Omental fat pad (tissue), 4 donors: ENCODE measurements at places on chromosomes 2 and 18. TPM values are rescaled to one million over a fixed set of nuclear protein-coding genes. Genes with fewer than 3 reads are reported as not detected.

RASGRP3 gene
- total RNA-seq = 11.8 TPM

GRCh38 chr18:28711096-28711495 is 534.2 kb upstream of the CDH2 start:
- no peak for DNase-seq

DNA sequence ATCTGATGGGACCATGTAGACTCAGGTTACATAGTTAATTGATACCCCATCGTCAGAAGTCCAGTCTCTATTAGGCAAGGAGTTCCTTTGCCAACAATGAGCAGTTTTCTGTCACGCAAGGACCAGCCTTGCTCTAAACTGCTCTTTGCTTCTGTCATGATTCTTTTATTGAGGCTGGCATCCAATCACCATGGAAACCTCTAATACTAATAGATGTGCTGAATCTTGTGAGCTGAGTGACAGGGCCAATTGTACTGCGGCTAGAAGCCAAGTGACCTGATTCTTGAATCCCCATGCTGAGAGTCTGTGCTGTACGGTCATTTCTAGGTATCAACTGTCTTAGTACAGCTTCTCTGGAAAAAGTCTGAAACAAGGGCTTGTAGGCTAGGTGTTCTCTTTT is 395.6 kb downstream of the RND3 start:
- no peak for DNase-seq

AQP12B gene
- not detected for total RNA-seq

NTSR2 gene
- not detected for total RNA-seq

CCDC178 gene
- 2.8 TPM for total RNA-seq

DNA sequence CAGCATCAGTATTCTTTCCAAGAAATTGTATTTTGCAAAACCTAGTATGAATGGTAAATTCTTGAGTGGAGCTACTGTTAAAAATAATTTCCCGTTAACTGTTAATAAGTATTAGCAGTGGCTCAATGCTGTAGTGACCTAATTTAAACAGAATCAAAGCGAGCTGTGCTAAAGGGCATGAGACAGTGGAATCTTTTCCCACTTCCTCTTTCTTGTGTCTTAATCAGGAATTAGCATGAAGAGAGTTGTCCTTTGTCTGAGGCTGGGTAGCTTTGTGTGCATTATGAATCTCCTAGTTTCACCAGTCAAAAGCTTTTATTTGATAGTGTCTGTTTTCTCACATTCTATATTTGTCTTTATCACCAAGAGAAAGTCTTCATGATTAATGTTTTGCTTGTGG is 298.8 kb upstream of the GCFC2 start:
- DNase-seq = no peak

DNA sequence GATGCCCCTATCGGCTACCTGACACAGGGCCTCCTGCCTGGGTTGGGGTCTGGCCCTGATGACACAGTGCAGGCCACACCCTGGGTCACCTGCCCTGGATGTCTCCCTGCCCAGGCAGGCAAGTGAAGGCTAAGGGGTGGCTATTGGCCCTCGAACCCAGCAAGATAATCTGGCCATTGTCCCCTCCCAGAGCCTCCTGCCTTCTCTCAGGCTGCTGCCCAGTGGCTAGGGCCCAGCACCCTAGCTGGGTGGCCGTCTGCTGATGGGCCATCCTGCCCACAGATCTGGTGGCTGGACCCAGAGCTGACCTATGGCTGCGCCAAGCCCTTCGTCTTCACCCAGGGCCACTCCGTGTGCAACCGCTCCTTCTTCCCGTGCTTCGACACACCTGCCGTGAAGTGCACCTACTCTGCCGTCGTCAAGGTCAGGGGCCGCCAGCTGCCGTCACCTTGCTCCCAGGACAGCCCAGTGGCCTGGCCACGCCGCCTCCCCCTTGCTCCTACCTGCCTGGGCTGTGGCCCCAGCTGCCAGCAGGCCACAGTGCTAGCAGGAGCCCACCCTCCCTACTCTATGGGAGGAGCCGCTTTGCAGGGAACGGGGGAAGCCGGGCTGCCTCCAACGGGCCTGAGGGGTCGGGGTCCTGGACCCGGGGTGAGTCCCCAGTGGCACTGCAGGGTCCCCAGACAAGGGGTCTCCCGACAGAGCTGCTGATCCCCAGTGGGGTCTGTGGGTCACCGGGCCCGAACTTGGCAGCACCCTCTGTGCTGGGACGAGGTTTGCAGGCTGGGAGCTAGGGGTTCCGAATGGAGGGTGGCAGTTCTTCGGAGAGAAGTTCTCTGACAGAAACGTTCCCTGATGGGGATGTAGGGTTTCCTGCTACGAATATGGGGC is 4.1 kb downstream of the RNPEPL1 start:
- no peak for DNase-seq

MC4R gene
- not detected for total RNA-seq

DNA sequence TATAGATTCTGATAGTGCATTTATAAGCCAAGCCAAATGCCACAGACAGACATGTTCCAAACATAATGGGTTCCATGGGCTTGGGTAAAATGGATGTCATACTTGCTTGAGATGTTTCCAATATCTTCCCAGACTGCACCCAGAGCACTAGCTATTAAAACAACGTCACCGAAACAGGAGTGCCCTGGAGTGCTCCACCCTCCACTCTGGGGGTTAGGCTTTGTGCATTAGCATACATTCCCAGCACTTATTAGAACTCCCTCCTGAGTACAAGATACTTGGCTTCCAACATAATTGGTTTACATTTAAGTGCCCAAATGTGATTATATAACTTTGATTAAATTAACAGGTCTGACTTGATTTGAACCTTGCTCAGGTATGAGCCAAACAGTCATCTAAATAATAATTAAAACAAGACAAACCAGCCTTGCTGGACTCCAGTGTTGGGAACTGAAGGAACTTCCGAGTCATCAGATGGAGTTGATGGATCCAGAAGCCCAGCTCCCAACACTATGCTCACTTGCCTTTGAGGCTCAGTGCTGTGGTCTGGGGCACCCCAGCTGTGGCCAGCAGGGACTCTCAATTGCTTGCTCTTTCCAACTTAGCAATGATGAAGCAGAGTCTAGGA is 60.5 kb upstream of the LGALSL start:
- DNase-seq = no peak

DNA sequence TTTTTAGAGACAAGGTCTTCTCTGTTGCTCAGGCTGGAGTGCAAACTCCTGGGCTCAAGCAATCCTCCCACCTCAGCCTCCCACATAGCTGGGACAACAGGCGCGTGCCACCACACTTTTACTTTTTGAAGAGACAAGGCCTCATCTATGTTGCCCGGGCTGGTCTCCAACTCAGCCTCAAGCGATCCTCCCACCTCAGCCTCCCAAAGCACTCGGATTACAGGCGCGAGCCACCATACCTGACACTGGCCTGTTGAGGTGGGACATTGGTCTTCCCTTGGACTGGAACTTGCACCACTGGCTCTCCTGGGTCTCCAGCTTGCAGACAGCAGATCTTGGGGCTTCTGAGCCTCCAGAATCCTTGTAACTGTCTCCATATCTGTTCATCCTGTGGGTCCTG is 75.6 kb downstream of the NDUFA10 start:
- DNase-seq = no peak

- no peak for DNase-seq
These were observed 72.2 kb downstream of the MAP2 start for GRCh38 chr2:209495855-209496585.

DNA sequence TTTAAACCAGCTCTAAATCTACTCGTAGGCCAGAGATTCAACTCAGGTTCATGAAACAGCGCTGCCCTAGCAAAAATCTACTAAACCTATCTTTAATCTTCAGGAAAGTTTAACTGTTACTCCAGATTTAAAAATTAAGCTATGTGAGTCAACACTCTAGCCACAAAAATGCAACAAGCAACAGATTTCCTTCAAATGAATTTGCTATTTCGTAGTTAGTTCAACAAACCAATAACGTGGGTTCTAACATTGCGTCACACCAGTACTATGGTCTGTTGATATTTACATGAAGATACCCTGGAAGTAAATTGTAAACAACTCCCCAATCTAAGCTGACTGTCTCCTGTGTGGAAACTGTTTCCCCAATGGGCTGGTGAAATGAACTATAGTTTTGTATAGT is 71.2 kb downstream of the FIGN start:
- DNase-seq = no peak

DNA sequence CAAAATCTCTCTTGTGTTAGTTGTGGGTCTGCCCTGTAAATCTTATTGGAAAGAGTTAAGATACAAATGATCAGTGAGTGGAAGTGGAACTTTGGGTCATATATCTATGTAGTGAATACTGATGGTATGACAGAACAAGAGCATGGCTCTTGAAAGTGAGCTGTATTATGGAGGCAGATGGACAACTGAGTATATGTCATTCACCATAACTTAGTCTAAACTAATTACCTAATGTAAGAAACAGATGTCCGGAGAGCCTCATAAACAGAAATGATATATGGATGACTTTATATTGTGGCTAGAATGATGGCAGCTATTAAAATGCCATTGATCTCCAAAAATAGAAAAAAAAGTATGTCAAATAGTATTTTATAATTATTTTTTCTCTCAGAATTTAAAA is 72.4 kb downstream of the FASTKD2 start:
- no peak for DNase-seq

GRCh38 chr2:71675296-71675695 is 221.9 kb downstream of the DYSF start:
- no peak for DNase-seq

ANTXR1 gene
- total RNA-seq = 31.2 TPM

COL4A4 gene
- 0.72 TPM for total RNA-seq

TXNDC2 gene
- total RNA-seq = 0.44 TPM

DNA sequence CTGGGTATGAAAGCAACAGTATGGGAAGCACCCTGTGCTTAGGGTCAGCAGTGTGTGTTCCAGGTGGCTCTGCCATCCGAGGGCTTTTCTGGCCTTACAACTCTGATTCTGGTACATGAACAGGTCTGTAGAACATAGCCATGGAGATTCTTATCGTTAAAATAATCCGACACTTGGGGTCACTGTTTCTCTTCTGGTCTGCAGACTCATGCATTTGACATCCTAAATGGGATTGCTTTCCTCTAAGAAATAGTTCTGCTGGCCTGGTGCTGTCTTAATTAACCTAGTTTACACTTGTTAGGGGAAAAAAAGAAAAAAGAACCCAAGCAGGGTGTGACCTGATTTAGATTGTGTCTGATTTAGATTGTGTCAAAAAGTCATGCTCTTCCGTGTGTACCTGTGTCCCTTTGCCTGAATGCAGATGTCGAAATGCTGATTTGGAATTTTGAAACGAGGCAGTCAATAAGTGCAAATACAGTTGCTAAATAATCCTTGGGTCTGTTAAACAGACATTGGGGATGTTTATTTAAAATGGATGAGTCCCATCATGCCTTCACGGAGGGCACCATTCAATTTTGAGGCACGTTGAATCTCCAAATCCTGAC is 59.6 kb downstream of the TRPM8 start:
- DNase-seq = no peak

DNA sequence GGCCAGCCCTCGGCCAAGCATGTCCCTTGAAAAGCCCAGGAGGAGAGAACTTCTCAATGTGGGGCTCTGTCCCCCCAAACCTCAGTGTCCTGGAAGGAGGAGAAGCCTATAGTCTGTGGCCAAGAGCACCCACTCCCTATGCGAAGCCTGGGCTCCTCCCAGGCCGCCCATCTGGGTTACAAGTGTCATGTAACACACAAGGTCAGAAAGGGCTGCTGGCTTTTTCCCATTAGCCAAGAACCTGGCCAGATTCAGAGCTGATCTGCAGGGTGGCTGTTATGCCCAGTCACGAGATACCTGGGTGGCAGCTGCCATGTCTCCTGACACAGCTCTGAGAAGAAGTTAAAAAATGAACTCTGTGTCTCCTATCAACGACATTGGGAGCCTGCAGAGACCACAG is 170.7 kb downstream of the TNS1 start:
- DNase-seq = no peak

- DNase-seq = no peak
These were observed 39.2 kb downstream of the DPYSL5 start for GRCh38 chr2:26887151-26887550.

TCF23 gene
- total RNA-seq = not detected

TYMS gene
- 0.50 TPM for total RNA-seq

SALL3 gene
- total RNA-seq = 0.12 TPM

DNA sequence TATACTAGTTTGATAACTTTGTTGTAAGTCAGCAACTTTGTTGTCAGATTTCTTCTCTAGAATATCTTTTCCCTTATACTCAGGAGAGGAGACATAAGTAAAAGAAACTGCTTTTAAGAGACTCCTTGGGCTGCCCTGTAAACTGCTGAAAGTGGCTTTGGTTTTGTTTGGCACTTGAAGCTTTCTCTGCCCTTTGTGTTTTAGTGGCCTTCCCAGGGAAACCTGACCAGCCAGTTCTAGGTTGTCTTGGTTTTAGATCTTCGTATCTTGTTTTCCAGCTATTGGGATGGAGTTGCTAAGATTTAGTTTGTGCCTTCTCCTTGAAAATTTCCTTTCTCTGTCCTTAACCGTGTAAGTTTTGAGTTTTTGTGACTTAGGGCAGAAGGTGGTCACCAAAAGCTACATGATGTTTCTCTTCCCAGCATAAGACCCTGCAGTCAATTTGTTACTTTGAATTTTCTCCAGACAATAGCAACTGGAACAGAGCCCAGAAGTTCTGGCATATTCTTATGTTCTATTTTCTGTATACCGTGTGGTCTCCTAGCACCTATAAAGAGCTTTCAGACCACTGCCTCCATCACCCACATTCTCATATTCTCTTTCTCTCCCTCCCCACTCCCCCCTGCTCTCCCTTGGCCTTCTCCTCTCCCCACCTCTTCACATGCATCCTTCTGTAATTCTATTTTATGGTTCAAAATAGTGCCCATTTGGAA is 81.1 kb downstream of the BOLA3 start:
- no peak for DNase-seq

DNA sequence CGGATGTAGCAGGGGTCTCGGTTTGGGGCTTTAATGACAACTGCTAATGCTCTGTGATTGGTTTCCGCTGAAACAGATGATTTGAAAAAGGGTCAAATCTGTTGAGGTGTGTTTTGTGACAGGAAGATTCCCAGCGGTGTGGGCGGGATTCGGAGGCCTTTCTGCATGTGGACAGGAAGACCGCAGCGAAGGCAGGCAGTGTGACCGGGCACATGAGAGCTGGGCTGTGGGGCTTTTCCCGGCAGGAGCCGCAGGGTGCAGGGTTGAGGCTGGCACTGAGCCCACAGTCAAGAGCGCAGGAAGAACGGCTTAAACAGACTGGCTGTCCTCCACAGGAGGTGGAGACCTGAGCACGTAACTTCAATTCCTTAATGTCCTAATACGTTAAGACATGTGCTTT is 180.0 kb upstream of the TPO start:
- no peak for DNase-seq

GRCh38 chr2:85976106-85976920 is 87.5 kb upstream of the ST3GAL5 start:
- DNase-seq = no peak

GRCh38 chr2:45607701-45608100 is 3.4 kb downstream of the SRBD1 start:
- DNase-seq = no peak

DNA sequence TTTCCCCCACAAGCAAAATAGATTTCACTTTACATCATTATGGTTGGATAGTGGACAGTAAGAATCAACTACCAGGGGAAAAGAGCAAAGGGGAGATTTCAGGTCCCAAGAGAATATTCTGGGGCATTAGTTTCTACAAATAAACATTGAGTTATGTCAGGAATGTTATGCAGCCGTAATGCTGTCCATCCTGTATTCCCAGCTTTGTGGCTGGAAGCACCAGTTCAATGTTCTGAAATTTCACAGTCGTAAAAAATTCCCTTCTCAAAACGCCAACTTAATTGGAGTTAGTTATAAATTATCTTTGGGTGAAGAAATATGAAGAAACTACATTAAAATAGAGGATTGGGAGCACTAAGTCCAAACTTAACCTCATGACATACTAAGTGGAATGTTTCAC is 141.5 kb upstream of the FIGN start:
- DNase-seq = no peak

IL1F10 gene
- not detected for total RNA-seq

- no peak for DNase-seq
These were observed 108.5 kb upstream of the COL5A2 start for GRCh38 chr2:189287982-189288521.
